Large intestine (tissue), 12 donors: ENCODE measurements at places on chromosomes 1 and 21.

DNA sequence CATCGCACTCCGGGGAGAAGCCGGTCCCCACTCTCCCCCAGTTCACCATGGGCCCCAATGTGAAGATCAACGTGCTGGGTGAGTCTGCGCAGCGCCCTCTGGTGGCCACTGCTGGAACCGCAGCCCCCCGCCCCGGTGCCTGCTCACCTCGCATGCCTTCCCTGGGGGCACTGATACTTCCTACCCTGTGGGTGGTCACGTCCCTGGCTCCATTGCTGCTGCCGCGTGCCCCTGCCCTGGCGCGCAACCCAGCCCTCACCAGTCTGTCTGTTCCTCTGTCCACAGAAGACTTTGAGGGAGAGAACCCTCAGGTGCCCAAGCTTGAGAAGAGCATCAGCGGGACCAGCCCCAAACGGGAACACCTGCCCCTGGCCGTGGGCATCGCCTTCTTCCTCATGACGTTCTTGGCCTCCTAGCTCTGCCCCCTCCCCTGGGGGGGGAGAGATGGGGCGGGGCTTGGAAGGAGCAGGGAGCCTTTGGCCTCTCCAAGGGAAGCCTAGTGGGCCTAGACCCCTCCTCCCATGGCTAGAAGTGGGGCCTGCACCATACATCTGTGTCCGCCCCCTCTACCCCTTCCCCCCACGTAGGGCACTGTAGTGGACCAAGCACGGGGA is 7.6 kb downstream of the EFNA3 start:
- DNase-seq: no peak

GRCh38 chr1:228691926-228692325 is 43.4 kb upstream of the RHOU start:
- peak; percentile 60 for DNase-seq

DNA sequence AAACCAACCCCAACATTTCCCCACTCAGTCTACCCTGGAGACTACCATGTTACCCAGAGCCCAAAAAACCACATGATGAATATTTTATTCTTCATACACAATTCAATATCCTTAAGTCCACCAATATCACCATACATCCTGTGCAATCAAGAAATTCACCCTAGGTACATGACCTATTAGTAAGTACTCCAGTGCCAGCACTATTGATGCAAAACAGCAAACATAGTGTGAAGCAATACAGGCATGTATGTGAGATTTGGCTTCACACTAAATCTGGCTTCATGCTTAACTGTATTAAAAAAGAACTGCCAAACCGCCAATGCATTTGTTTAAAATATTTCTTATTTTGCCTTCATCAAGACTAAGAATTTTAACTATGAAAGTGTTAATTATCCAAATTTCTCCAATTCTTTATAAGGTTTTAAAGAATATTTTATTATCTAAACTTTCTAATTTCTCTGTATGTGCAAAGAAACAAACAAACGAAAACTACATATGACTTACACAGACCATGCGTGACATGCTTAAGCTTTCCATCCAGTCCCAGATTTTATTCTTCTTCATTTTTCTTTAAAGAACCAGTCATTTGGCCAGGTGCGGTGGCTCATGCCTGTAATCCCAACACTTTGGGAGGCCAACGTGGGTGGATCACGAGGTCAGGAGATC is 22.4 kb upstream of the TMEM125 start:
- DNase-seq: no peak

GRCh38 chr1:85494074-85494903 is 29.3 kb upstream of the DDAH1 start:
- peak; percentile 90 for DNase-seq

DNA sequence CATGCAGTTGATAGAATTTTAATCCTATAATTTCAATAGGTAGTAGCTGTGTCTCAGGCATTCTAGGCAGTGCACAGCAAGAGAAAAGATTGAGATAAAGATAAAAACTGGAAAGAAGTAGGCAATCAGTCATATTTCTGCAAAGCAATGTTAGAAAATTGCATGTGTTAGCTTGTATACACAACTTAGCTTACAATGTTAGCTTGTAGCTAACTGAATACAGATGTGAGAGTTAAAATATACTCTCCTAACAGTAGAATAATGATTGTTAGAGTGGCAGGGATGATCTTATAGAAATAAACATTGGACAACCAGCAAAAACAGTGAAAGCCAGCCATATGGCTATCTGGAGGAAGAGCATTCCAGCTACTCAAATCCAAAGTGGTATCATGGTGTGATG is 29.0 kb downstream of the PTPRC start:
- DNase-seq: no peak
